Mammary epithelial cell (primary cell): ENCODE measurements at places on chromosomes 3 and 15. TPM values are rescaled to one million over a fixed set of nuclear protein-coding genes. Genes with fewer than 3 reads are reported as not detected.

Gene GOLGA6D
- polyA plus RNA-seq, result not detected

Gene CEP97
- 1.6 TPM for polyA plus RNA-seq

Gene SH2D7
- polyA plus RNA-seq, result not detected

Gene CISH
- polyA plus RNA-seq, result 3.6 TPM

Gene NOX5
- polyA plus RNA-seq, result 2.6 TPM

Gene C3orf52
- polyA plus RNA-seq, result 6.7 TPM

- peak; percentile 56 for DNase-seq
These were observed 92.0 kb upstream of the VGLL3 start for GRCh38 chr3:87082796-87083440.

GRCh38 chr3:46261926-46262594, 19.8 kb downstream of the CCR3 start:
- DNase-seq, result no peak

DNA sequence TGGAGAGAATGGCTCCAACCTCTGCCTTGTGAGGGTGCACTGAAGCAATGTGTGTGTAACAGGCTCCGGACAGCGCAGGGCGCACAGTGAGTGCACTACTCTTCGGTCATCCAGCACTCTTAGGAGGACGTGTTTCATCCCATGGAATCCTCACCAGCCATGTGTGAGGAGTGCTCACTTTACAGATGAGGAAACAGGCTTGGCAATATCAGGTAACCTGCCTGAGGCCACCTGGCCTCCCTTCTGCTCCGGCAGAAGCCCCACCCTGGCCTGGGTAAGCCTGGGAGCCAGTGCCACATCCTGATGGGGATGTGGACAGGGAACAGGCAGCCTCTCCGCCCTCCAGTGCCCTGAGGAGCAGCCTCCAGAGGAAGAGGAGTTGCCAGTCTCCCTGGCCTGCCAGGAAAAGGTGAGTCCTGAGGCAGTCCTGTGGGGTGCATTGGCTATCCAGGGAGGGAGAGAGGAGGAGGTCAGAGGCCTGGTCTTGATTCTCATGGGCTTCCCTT, 39.4 kb upstream of the LIMD1 start:
- DNase-seq, result peak; percentile 34

- peak; percentile 62 for DNase-seq
These were observed 160.0 kb downstream of the FRMD5 start for GRCh38 chr15:44034933-44035624.
